Tracheal epithelial cell (primary cell): ENCODE measurements at places on chromosomes 11 and 22. TPM values are rescaled to one million over a fixed set of nuclear protein-coding genes. Genes with fewer than 3 reads are reported as not detected.

The CYTH4 gene
- 1.5 TPM in 1 of 2 replicates, not detected in the other for total RNA-seq

The C11orf16 gene
- total RNA-seq = not detected in 2 replicates

The MS4A12 gene
- total RNA-seq = not detected in 2 replicates

The KDM4D gene
- total RNA-seq = 0.24 and 1.1 TPM in 2 replicates

The HBE1 gene
- total RNA-seq = not detected in 2 replicates

The CDHR5 gene
- not detected in 2 replicates for total RNA-seq

The SAA1 gene
- total RNA-seq = 3.2 and 53.7 TPM in 2 replicates

The TSPO gene
- 781 and 866 TPM in 2 replicates for total RNA-seq

The RASSF10 gene
- total RNA-seq = 1.2 and 1.5 TPM in 2 replicates

The IGLL5 gene
- total RNA-seq = not detected in 2 replicates

The SEZ6L gene
- under 0.01 TPM in 1 of 2 replicates, not detected in the other for total RNA-seq

The FAM180B gene
- not detected in 2 replicates for total RNA-seq

The OR51B4 gene
- total RNA-seq = not detected in 2 replicates

The OR4A5 gene
- total RNA-seq = not detected in 2 replicates

The MICAL3 gene
- 14.3 and 24.1 TPM in 2 replicates for total RNA-seq

The DYNC2H1 gene
- 10.1 and 11.7 TPM in 2 replicates for total RNA-seq

The CRYBB3 gene
- total RNA-seq = not detected in 2 replicates

The C22orf15 gene
- not detected in 2 replicates for total RNA-seq

The MAPK8IP1 gene
- total RNA-seq = 0.43 and 1.9 TPM in 2 replicates

The PARVB gene
- 11.1 and 23.9 TPM in 2 replicates for total RNA-seq

The OR2AG2 gene
- total RNA-seq = under 0.01 TPM in 2 replicates

The E2F8 gene
- 1.4 and 1.5 TPM in 2 replicates for total RNA-seq

The C1QTNF5 gene
- 0.43 and 1.2 TPM in 2 replicates for total RNA-seq

The BAIAP2L2 gene
- 0.21 and 0.48 TPM in 2 replicates for total RNA-seq

The TEAD1 gene
- total RNA-seq = 24.3 and 40.0 TPM in 2 replicates

The SHANK3 gene
- total RNA-seq = 1.5 and 2.7 TPM in 2 replicates

The MISFA gene
- total RNA-seq = 1.9 TPM in 1 of 2 replicates, not detected in the other

The TRMU gene
- total RNA-seq = 21.0 and 24.5 TPM in 2 replicates

The P2RY6 gene
- total RNA-seq = 0.21 and 0.96 TPM in 2 replicates

The GPR83 gene
- under 0.01 TPM in 2 replicates for total RNA-seq

The RFPL3 gene
- not detected in 2 replicates for total RNA-seq

The RNF169 gene
- total RNA-seq = 15.3 and 17.8 TPM in 2 replicates

The P2RX3 gene
- total RNA-seq = not detected in 2 replicates

The ZFPL1 gene
- total RNA-seq = 33.0 and 41.2 TPM in 2 replicates

The PAFAH1B2 gene
- total RNA-seq = 231 and 232 TPM in 2 replicates

The PRR33 gene
- total RNA-seq = not detected in 2 replicates
